ENCODE measurements at places on chromosomes 7 and 10.

DNA sequence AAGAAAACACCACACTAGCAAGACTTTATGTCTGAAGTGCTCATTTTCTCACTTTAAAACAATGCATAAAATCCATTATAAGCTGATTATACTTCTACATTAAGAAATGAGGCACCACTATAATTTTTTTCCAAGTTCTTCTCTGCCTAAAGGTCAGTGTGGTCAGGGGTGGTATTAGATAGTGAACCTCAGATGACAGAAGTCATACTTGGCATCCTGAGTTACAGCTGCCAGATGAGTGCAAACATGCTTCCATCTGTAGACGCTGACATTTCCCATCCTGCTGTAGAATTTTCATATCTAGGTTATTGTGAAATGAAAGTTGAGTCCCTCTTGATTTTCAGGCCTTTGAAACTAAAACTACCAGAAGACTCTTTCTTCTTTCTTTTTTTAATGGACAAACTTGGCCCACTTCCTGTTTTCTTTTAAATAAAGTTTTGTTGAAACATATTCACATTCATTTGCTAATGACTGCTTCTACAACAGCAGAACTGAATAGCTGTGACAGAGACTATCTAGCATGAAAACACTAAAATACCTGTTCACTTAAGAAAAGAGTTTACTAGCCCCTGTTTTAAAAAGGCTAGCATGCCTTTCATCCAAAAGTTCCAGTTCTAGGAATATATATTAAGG is 900.8 kb downstream of the XPNPEP1 start:
- H3K27me3 ChIP-seq = no peaks in the 10 kb centered on the region
- DNase-seq = no peak
- H3K4me3 ChIP-seq = no peak overlapping the region
- no peaks in the 10 kb centered on the region for H3K4me1 ChIP-seq
- H3K27ac ChIP-seq = no peak overlapping the region

GRCh38 chr7:4762121-4763055 is 13.0 kb upstream of the AP5Z1 start:
- H3K4me1 ChIP-seq = no peaks in the 10 kb centered on the region
- H3K4me3 ChIP-seq = no peak overlapping the region

- H3K4me3 ChIP-seq = no peak overlapping the region
- H3K36me3 ChIP-seq = peaks cover 44% of the 10 kb centered on the region
- H3K4me1 ChIP-seq = no peaks in the 10 kb centered on the region
Measured at GRCh38 chr10:5732141-5732540, 47.5 kb downstream of the TASOR2 start.

- no peak for DNase-seq
- no peaks in the 10 kb centered on the region for H3K36me3 ChIP-seq
- no peak overlapping the region for H3K27ac ChIP-seq
- no peak overlapping the region for H3K4me3 ChIP-seq
Measured at GRCh38 chr10:72783410-72783833, 91.5 kb downstream of the MCU start.

GRCh38 chr7:128352153-128352537 is 8.4 kb upstream of the RBM28 start:
- H3K4me1 ChIP-seq = peaks cover 9% of the 10 kb centered on the region
- H3K27ac ChIP-seq = no peak overlapping the region
- H3K36me3 ChIP-seq = no peaks in the 10 kb centered on the region
- no peaks in the 10 kb centered on the region for H3K27me3 ChIP-seq
- peak; percentile 73 for DNase-seq
- H3K4me3 ChIP-seq = peak overlapping the region; percentile 68

DNA sequence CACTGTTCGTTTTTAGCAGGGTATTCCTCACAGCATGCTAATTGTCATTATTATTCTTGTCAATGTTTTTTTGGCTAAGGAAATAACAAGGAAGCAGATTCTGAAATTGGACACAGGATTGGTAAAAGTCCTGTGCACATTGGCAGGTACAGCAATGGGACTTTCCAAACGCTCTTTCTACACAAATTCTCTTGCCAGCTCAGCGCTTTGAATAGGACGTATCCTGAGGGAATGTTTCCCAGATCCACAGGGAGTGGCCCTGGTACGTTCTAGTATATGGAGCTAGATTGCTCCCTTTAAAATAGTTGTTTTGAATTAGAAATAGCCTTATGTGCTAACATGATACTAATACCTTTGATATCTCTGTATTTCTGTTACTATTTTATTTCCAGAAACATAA is 82.8 kb upstream of the GRB10 start:
- H3K27me3 ChIP-seq = no peaks in the 10 kb centered on the region
- H3K36me3 ChIP-seq = no peaks in the 10 kb centered on the region
- no peak overlapping the region for H3K4me3 ChIP-seq
- H3K27ac ChIP-seq = no peak overlapping the region

DNA sequence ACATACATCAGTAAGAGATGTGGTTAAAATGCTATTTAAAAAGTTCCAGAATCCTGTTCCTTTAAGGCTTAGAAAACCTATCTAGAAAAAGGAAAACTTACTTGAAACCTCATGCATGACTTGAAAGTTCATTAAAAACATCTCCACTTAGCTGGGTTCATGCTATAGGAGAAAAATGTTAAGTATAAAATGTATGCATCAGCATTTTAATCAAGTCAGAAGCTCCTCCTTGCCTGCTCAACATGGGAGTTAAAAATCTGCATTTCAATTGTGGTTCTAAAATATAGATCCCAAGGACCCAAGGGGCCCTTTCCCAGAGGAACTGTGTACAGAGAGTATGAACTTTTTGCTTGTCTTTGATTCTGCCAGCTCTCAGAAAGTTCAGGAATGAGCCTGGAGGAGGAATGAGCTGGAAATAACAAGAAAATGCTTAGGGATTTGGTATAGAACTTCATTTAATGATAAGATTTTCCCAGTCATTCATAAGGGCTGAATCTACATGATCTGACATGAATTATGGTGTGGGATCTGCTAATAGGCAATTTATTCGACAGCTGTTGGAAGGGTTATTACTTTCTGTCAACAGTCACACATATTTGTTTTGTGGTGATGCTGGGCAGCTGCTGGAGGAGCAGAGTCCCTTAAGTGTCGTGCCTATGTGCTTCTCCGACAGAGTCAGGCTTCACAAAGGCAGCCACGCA is 85.6 kb upstream of the MTPN start:
- no peaks in the 10 kb centered on the region for H3K36me3 ChIP-seq
- H3K4me1 ChIP-seq = no peaks in the 10 kb centered on the region
- H3K4me3 ChIP-seq = no peak overlapping the region
- no peak overlapping the region for H3K27ac ChIP-seq
- DNase-seq = no peak

DNA sequence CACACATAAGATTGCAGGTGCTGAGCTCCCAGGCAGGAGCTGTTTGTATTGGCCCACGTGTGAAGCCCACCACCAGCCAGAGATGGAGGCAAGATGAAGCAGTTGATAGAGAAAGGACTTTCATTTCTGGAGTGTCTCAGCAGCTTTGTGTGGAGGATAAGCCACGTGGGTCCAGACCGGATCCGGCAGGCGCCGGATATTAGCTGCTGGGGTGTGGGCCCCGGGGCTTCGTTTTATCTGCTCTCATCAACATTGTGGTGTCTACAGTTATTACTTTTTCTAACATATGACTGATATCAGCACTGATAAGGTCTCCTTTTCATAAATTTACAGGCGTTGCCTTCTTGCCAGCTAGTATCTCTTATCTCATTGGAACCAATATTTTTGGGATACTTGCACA is 25.5 kb downstream of the SLC18A2 start:
- H3K4me3 ChIP-seq = no peak overlapping the region
- H3K27ac ChIP-seq = no peak overlapping the region
- no peaks in the 10 kb centered on the region for H3K4me1 ChIP-seq
- H3K27me3 ChIP-seq = no peaks in the 10 kb centered on the region
- H3K36me3 ChIP-seq = no peaks in the 10 kb centered on the region

DNA sequence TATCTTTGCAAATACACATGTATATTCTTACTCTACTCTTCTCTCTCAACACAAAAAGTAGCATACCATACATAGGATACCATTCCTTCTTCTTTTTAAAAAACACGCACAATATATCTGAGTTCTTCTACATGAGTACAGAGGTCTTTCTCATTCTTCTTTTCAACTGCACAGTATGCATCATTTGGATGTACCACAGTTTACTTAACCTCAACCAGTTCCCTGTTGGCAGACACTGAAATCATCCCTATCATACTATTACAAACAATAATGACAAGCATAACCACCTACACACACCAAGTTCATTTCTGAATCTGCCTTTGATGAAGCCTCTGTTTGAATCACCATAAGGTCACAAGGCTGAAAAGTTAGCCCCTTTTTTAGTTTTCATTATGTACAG is 25.7 kb upstream of the GGCT start:
- no peak for DNase-seq
- no peak overlapping the region for H3K4me3 ChIP-seq
- no peaks in the 10 kb centered on the region for H3K27me3 ChIP-seq
- no peaks in the 10 kb centered on the region for H3K4me1 ChIP-seq
- H3K27ac ChIP-seq = no peak overlapping the region

GRCh38 chr10:94545391-94546048 is at the start of gene HELLS:
Gene HELLS (plus strand): TSS chr10:94545788. CDS start chr10:94545922, 134 bp downstream.
- peak; percentile 88 for DNase-seq
- no peaks in the 10 kb centered on the region for H3K36me3 ChIP-seq
- H3K27me3 ChIP-seq = no peaks in the 10 kb centered on the region
- H3K27ac ChIP-seq = peak within 1 kb of the TSS; percentile 51

DNA sequence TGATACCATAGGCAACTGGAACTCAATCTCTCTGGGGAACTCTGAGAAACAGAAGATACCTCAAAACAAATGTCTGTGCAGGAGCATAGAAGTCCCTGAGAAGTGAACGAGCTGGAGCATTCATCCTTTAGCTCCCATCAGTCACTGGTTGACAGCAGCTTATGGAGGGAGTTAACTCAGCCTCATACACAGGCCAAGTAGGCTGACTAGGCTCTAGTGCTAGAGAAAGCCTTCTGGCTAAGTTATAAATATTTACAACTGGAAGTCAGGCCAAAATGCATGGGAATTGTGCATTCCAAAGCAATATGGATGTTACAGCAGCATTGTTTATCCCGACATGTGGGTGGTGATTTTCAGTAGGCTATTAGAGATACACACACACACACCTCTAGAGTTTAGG is 66.5 kb downstream of the ANK3 start:
- H3K27ac ChIP-seq = no peak overlapping the region
- H3K4me1 ChIP-seq = no peaks in the 10 kb centered on the region
- no peaks in the 10 kb centered on the region for H3K27me3 ChIP-seq
- H3K4me3 ChIP-seq = no peak overlapping the region
- H3K36me3 ChIP-seq = no peaks in the 10 kb centered on the region
- no peak for DNase-seq

GRCh38 chr10:54702583-54703485 is 98.2 kb downstream of the PCDH15 start:
- H3K36me3 ChIP-seq = no peaks in the 10 kb centered on the region
- H3K4me1 ChIP-seq = no peaks in the 10 kb centered on the region
- no peak for DNase-seq
- H3K4me3 ChIP-seq = no peak overlapping the region
- no peaks in the 10 kb centered on the region for H3K27me3 ChIP-seq
- no peak overlapping the region for H3K27ac ChIP-seq

- H3K27me3 ChIP-seq = no peaks in the 10 kb centered on the region
- no peaks in the 10 kb centered on the region for H3K36me3 ChIP-seq
- no peak for DNase-seq
- no peak overlapping the region for H3K4me3 ChIP-seq
Measured at GRCh38 chr7:22667562-22668239, 59.3 kb upstream of the IL6 start.

All from ascending aorta (tissue), 2 donors.